Eye (tissue), 1 donor: ENCODE measurements at places on chromosomes 6 and 20.

- no peak for DNase-seq
These were observed 38.7 kb upstream of the TNFRSF21 start for GRCh38 chr6:47348316-47348863.

GRCh38 chr20:46930640-46931339, 36.1 kb downstream of the EYA2 start:
- DNase-seq, result no peak

GRCh38 chr6:162109480-162110050, 618.0 kb downstream of the PRKN start:
- peak; percentile 48 for DNase-seq

- no peak for DNase-seq
These were observed 1.5 kb upstream of the ADNP start for GRCh38 chr20:50932691-50933280.

GRCh38 chr6:33372526-33373123, 19.0 kb upstream of the KIFC1 start:
- no peak for DNase-seq

GRCh38 chr20:24411003-24411833, 58.2 kb upstream of the SYNDIG1 start:
- no peak for DNase-seq

DNA sequence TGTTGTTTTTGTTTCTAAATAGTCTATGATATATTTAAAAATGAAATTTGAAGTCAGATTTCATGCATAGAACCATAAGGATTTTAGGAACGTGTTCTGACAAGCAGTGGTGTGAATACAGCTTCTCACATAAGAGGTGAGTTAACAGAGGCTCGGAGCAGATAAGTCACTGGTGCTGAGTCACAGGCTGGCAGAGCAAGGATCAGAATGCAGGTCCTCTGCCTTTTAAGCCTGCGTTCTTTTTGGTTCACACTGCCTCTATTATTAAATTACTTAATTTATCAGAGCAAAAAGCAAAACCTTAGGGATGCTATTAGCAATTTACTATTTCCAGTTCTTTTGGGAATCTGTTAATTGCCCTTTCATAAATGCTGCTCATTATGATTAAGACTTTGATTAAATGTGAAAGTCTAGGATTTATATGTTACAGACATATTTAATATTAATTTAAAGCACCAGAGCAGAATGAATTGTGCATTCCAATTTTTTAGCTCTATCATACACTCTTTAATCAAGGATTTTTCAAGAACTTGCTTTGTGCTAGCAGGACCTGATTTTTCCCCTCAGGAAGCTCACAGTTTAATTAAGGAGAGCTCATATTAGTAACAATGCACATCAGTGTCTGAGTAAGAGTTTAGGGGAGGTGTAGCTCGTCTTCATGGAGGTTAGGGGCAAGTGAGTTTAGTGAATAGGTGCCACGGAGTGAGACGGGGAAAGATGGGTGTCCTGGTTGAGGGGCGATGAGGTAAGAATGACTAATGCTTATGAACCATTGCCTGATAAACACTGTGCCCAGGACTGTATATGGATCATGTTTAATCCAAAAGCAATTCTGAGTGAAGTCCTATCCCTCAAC, 212.7 kb upstream of the AGPAT4 start:
- no peak for DNase-seq

DNA sequence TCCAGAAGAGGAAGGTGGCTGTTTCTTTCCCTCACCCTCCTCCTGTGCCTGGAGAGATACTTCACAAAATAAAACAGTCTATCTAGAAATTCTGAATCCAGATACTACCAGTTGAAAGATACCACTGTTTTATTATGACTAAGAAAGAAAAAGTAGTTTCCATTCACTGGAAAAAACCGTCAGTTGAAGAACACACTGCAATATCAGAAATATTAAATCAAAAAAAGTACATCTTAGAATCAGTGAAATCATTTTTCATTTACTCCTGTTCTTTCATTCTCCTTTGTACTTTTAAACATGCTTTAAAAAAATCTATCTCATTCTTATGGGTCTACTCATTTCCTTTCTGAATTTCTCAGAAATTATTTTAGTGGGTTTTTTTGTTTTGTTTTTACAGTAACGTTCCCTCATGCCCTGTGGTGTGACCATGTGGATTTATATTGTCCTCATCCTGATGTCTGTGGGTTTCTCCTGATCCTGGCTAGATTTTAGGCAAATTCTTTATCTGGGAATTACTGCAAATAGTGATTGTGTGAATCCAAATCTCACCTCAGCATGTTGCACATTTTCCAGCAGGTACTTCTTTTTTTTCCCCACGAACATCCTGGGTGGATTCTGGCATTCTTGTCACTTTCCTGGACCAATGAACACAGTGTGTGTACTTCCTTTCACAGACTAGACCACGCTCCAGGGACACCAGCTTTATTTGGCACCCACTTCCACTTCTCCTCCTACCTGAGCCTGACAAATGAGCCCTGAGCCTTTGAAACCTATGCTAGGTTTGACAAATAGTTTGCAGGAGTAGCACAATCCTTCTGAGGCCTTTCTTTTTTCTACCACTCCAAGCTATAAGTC, 114.0 kb upstream of the LAMP5 start:
- no peak for DNase-seq

DNA sequence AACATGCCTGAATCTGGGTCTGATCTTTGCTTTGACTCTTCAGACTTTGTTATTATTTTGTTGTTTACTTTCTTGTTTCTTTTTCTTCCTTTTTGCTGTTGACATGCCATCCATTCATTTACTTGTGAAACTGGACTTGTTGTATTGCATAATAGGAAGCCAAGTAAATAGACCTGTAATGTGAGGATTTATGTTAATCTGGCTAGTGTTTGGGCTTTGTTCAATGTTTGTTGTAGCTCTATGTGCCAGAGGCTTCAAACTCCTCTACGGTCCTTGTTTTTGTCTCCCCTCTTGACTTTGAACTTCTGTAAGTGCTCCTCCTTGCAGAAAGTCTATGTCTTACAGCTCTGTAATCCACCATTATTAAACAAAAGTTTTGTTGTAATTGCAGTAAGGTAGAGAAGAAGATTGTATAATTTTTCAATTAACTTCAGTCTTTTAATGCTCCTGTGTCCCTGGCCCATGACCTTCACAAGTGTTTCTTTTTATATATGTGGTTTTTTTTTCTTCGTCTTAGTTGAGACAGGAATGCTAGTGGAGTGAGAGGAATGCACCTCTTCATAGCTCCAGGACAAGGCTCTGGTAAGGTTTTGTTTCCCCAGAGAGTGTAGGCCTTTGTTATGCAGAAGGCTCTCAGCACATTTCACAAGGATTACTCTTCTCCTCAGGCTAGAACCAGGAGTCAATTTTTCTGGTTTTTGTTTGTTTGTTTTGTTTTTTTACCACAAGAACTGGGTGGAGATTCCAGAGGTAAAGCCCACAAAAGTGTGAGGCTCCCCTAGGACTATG, 1061.8 kb upstream of the CITED2 start:
- DNase-seq, result no peak

DNA sequence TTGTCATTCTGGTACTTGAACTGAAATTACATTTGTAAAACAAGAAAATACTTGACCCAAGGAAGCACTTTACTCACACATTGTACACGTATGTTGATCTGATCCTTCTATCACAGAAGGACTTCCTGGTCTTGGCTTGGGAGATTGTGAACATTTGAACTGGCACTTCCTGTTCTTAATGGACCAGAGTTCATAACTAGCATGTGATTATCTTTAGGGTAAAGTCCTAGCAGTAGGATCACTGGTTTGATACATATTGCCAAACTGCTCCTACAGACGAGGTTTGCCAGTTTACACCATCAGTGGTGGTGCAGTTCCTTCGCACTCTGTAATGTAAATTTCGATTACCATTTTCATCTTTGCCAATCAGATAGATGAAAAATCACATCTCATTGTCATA, 12.7 kb downstream of the HECA start:
- no peak for DNase-seq

GRCh38 chr6:29967379-29968010, 25.2 kb downstream of the HLA-A start:
- peak; percentile 58 for DNase-seq

DNA sequence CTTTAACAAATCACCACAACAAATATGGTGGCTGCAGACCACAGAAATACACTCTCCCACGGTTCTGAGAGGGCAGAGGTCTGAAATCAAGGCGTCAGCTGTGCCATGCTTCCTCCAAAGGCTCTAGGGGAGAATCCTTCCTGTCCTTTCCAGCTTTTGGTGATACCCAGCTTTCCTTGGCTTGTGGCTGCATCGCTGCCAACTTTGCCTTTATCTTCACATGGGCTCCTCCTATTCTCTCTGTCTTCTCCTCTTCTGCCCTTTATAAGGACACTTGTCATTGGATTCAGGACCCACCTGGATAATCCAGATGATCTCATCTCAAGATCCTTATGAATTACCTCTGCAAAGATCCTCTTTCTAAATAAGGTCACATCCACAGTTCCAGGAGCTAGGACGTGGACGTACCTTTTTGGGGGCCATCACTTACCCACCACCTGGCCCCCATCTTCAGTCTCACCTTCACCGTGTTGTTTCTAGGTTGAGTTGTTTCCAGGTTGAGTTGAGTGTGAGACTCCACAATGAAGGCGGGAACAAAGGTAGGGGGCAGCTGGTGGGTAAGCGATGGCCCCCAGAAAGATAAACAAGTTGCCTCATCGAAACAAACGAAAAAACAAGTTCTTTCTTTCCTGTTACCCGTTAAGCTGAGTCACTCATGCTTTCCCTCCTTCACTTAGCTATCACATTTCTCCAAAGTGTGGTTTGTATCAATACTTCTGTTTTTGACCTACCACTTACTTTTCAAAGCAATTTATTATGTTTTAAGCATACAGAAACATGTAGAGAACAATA, 68.9 kb upstream of the SLC22A16 start:
- no peak for DNase-seq

DNA sequence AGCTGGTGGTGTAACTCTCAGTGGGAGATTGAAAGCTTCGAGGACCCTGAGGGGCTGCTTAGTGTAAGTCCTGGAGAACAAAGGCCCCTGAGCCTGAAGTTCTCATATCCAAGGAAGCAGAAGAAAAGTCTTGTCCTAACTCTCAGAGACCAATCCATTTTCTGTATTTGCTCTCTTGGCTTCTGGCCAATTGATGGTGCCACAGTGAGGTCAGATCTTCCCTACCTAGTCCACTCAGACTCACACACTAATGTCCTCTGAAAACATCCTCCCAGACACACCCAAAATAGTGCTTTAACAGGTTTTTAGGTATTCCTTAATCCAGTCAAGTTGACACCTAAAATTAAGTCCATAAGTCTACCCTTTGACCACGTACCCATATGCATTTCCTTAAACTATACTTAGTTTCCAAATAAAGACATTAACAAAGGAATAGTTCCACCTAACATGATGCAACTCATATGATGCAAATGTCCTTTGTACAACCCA, 29.4 kb downstream of the ZNF292 start:
- no peak for DNase-seq

DNA sequence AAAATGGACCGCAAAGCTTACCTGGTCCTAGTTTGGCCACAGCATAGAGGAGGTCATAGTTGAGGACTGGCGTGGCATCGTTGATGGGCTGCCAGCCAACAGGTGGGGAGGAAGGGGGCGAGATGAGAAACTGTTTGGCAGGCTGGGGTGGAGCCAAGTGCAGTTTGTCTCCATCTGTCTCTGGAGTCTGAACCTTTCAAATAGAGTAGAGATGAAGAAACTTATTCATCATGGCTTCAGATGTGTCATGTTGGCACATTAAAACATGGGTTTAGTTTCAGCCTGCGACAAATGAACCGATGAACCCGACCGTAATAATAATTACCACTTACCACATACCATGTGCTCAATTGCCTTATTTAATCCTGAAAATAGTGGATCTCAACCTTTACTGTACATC, 75.9 kb upstream of the ENPP5 start:
- no peak for DNase-seq

- DNase-seq, result no peak
These were observed 122.6 kb upstream of the PHACTR1 start for GRCh38 chr6:12593771-12594529.

- no peak for DNase-seq
These were observed 247.0 kb downstream of the ERMARD start for GRCh38 chr6:169998457-169998856.

- no peak for DNase-seq
These were observed 92.0 kb upstream of the SCP2D1 start for GRCh38 chr20:18721551-18722115.

DNA sequence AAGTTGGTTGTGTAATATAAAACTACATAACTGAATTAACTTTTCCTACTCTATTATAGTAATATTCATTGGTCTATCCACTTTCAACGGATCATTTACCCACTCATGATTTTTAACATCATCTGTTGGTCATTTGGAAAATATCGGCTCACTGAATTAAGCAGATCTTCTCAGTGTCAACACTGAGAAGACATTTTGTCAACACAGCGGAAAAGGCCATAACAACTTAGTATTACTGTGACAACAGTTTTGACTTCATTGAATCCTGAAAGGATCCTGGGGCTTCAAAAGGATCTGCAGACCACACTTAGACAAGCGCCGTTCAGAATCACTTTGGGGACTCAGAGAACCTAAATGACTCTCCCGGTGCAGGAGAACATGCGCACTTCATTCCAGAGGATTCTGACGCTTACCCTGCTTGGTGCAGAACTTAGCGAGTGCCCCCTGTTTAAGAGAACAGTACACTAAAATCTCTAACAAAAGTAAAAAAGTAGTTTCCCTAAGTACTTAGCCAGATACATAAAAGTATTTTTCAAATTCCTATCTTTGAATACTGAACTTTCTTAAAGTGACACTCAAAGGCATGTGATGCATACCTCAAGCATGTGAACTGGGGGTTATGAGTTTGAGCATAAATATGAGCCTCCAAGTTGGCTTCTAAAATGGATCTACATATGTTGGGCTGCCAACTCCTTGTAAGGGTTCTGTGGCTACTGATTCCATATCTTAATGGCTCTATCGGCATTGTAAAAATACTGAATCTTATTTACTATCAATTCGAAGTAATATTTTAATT, 4.0 kb downstream of the ZBTB2 start:
- no peak for DNase-seq

GRCh38 chr6:26233649-26234420, 131.2 kb upstream of the BTN3A2 start:
- peak; percentile 90 for DNase-seq

GRCh38 chr6:137387096-137387764, 107.0 kb downstream of the OLIG3 start:
- no peak for DNase-seq

DNA sequence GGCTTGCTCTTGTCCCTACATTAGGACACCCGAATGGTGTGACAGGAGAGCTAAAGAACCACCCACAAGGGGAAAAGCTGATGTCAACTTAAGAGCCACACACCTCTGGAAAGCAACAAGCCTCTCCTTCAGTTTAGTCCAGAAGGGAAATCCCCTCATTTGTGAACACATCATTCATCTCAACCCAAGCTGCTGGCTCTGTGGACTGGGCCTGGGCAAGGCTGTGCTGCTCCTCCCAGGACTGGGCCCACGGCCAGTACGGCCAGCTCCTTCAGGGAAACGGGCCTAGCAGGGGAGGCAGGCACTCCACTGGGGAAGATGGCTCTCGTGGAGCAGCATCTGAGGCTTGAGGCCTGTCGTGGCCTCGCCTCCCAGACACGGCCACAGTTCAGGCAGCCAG, 12.8 kb upstream of the SLC4A11 start:
- no peak for DNase-seq
